ENCODE measurements at places on chromosomes 3 and 15.
A peak's percentile ranks its signal among the peaks of the same experiment; 100 is the strongest.

GRCh38 chr15:65993236-65993635 lies 123.9 kb downstream of the RAB11A start:
- DNase-seq = no peak

DNA sequence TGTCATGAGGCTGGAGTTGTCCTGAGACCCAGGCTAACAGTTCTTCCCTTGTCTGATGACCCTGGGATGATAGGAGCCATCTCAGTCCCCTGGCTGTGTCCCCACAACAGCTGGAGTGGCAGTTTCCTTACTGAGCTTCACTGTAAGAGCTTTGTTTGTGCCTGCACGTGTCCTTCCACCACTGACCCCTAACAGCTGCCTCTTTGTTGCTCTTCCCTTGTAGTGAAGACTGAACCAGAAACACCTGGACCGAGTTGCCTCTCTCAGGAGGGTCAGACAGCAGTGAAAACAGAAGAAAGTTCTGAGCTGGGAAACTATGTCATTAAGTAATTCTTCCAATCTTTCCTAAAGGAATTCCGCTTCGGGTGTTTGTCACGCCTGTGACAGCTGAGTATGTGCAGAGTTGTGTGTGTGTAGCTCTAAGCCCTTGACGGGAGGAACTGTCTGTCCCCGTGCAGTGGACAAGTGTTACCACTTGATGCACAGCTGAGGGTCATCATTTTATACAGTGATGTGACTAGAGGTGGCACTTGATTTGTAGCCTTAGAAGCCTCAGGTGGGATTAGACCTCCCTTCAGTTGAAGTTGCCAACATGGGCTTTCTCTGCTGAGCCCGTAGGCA lies 25.0 kb downstream of the MAP6D1 start:
- DNase-seq = no peak

GRCh38 chr15:66231394-66232266 lies 21.9 kb downstream of the MEGF11 start:
- no peak for DNase-seq

DNA sequence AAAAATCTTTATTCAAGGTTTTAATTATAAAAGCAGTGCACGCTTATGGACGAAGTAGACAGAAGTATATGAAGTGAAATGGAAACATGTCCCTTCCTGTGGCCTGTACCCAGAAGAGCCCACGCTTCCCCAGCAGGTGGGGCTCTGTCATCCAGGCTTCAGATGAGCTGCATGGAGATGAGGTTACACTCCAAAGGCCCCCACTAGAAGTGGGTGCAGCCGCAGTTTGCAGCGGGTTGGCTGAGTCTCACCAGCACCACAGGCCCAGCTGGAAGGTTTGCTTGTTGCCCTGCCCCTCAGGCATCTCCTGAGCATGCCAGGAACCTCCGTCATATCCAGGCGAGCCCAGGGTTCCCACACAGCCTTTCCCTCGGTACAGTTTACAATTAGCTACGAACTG lies 33.1 kb downstream of the PRR20G start:
- no peak for DNase-seq

DNA sequence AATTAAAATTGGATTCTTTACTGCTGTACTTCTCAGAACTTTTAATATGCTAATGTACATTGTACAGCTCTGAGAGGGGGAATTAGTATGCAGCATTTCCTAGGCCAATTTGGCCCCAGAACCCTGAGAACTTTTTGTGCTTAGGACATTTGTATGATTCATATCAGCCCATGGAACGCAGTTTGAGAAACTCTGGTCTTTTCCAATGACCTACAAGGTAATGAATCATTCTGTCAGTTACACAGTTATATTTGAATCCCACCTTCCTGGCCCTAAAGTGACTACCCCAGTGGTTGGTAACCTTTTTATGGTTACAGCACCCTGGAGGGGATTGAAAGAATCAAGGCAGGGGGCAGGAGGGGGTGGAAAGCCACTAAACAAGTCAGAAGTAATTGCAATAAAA lies 25.6 kb upstream of the KBTBD12 start:
- DNase-seq = no peak

GRCh38 chr15:91224755-91225380 lies 124.8 kb downstream of the SV2B start:
- DNase-seq = no peak

DNA sequence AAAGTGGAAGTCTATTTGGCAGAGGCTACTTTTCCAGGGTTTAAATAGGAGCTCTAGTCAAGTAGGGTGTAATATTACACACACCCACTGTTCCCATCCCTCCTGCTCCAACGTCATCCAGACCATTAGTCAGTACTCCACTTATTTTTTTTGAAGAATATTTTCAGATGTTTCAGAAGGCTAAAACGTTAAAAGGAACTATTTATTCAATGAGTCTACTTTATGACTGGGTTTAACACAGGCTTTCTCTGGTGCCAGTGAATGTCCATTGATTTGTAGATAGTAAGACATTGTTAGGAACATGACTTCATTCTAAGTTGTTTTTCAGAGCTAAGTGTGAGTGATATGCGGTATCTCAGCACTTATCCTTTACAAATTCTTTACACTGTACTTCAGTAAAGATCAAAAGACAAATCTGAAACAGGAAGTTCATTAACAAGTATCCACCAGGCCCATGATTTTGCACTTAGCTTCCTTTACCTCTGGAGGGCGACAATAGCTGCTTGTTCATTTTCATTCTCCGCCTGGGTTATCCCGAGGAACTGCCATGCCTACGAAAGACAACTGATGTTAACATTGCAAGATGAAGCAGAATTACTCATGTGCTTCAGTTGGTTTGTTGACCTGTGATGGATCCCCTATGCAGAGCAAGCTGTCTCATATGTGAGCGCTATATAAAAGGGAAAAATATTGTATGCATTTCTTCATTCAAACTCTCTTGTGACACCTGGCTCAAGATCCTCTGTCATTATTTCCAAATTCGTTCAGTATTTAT lies 158.7 kb downstream of the USP13 start:
- no peak for DNase-seq

DNA sequence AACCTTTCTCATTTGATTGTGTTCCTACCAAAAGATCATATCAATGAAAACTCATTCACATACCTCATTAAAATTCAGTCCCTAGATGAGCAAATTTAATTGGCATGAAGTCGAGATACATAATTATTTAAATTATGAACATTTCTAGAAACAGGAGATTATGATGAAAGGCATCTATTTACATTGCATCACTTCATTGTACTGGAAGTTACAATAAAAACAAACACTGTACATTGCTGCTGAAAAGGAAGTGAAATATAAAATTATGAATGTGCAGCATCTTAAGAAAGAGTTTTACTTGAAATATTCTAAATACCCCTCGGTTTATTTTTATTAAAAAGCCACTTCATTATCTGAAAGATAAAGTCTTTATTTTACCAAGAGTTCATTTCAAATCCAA lies 163.4 kb upstream of the ZNF385D start:
- DNase-seq = no peak

- peak; percentile 17 for DNase-seq
Measured at GRCh38 chr3:189270248-189270832, 98.6 kb downstream of the TPRG1 start.

- DNase-seq = no peak
Measured at GRCh38 chr3:121698901-121699300, 38.2 kb upstream of the HCLS1 start.

GRCh38 chr15:59976480-59977271 lies 27.4 kb upstream of the FOXB1 start:
- peak; percentile 24 for DNase-seq

GRCh38 chr15:69104050-69104750 lies 56.2 kb upstream of the GLCE start:
- no peak for DNase-seq

GRCh38 chr3:59388555-59389270 lies 338.9 kb upstream of the CFAP20DC start:
- DNase-seq = no peak

GRCh38 chr3:59914251-59914650 lies 864.4 kb upstream of the CFAP20DC start:
- no peak for DNase-seq

- no peak for DNase-seq
Measured at GRCh38 chr3:62567097-62568021, 194.0 kb upstream of the FEZF2 start.

DNA sequence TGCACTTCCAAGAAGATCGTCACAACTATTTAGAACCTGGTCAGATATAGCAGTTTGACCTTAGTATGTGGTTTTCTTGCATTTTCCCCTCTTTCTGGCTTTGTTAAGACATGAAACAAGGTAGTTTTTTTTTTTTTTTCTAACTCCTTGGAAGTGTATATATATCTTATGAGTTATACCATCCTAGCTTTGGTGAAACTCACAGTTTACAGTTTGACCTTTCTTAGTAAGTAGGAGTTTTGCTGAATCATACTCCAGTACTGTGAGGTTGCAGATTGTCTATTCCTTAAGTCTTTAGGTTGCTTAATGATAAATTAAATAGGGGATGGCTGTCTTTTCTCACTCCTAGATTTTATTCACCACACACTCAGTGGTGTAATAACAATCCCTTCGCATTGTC lies 325.0 kb downstream of the RBMS3 start:
- no peak for DNase-seq

DNA sequence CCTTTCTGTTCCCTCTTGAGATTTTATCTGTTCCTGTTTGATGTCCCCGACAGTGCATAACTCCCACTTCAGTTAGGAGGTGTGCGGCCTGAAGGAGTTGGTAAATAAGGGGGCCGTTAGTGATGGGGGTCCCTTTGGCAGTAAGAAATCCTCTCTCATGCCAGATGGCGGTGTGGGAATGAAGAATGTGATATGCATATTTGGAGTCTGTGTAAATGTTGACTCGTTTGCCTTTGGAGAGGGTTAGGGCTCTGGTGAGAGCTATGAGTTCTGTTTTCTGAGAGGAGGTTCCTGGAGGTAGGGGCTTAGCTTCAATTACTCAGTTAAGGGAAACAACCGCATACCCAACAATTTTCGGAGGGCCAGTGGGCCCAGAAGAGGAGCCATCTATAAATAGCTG lies 38.8 kb upstream of the RNF7 start:
- no peak for DNase-seq

GRCh38 chr3:16286161-16286560 lies 21.1 kb downstream of the OXNAD1 start:
- peak; percentile 64 for DNase-seq

- DNase-seq = no peak
Measured at GRCh38 chr3:36403661-36404060, 23.4 kb downstream of the STAC start.

DNA sequence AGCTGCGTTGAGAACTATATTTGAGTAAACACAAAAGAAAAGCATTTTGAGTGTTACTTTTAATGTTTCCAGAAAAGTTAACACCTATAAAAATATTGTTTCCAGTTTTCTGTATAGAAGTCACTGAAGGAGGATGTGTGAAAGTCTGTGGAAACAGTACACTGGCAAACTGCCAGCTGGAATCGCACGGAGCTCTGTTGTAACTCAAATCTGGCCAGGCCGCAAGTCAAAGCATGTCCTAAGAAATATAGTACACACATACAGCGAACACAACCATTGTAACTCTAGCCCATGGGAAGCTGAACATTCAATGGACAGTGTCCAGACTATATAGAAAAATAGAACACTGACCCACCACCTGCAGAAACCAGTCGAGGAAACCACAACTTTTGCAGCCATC lies 657.2 kb downstream of the FHIT start:
- no peak for DNase-seq

- no peak for DNase-seq
Measured at GRCh38 chr3:28151608-28152228, 89.7 kb upstream of the CMC1 start.

DNA sequence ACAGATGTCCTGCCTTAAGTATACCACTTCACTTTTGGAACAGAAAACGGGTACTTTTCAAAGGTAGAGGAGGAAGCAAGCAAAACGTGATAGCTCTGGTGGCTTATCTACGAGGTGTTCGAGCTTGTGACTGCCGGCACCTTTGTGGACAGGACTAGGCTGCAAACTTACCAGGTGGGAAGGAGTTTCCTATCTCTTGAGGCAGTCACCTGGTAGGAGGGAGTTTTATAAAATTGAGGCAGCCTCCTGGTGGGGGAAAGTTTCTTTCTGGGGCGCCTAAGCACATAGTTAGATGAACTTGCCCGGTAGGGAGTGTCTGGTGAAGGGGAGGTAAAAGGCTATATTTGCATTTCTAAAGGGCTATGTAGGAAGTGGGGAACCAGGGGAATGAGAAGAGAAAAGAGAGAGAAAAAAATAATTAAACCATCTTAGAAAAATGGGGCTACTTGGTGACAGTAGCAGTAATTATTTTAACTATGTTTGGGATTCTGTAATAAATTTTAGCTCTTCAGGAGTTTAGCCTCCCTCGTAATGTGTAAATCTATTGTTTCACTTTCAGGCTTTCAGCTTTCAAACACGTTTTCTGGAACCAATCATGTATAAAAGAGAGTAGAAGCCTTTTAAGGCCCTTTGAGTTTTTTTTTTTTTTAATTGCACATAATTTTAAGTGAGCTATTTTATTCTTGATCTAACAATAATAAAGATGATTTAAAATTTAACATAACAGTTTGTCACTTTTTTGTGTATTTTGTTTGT lies 131.0 kb downstream of the IL5RA start:
- no peak for DNase-seq

Measured in stimulated activated naive CD4-positive, alpha-beta T cell treated with Interleukin-2 at 50 U/mL for 16 hours (primary cell).